Skeletal muscle cell (primary cell): ENCODE measurements at places on chromosomes 2 and 18.
A peak's percentile ranks its signal among the peaks of the same experiment; 100 is the strongest.

DNA sequence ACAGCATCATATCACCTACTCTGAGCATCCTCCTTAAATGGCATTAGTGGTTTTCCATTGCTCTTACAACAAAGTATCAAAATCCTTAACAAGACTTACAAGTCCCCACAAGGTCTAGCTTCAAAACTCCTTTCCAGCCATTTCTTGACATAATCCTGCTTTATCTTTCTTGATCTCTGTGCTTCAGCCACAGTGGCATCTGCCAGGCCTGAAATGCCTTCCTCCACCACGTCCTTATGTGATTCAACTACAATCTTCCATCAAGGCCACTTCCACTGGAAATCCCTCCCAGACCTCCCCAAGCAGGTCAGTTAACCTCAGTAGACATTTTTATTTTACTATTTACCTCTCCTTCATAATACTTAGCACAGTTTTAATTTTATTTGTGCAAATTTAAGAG is 83.8 kb upstream of the CCDC150 start:
- DNase-seq, result no peak

GRCh38 chr2:188219541-188219940 is 72.1 kb upstream of the GULP1 start:
- DNase-seq, result no peak

GRCh38 chr18:22165603-22166068 is 3.8 kb upstream of the GATA6 start:
- no peak for DNase-seq

GRCh38 chr2:109435066-109435690 is 178.6 kb downstream of the SEPTIN10 start:
- no peak for DNase-seq

- DNase-seq, result peak; percentile 71
These were observed 278.9 kb downstream of the PRKCE start for GRCh38 chr2:45930396-45930792.

DNA sequence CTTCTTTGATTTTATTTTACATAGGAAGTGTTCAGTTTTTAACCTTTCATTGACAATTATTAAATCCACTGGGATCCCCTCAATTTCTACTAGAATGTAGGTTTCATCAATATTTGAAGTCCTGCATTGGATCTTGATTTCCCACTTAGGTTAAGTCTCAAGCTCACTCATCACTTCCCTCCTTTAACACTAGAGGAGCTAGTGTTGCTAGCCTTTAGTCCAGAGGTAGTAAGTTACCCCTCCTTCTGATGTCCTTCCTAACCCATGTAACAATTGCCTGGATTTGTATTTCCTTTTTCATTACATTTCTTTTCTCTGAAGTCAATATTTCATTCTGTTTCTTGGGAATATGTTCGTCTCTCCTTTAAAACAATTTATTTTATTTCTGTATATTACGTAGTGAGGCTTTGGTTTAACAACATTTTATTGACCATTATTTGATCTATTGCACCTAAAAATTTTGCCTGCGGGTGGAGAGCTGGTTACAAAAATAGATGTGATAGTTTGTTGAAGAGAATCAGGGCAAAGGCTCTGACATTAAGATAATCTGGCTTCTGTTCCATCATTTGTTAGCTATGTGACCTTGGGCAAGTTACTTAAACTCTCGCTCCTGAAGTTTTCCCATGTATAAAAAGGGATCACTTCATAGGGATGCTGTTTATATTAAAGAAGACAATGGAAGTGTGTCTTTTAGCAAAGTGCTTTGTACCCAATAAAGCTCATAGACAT is 833.0 kb downstream of the SLC4A3 start:
- DNase-seq, result no peak

GRCh38 chr18:45920367-45920766 is 46.8 kb downstream of the EPG5 start:
- peak; percentile 16 for DNase-seq
